ENCODE measurements at places on chromosomes 5 and 9.

DNA sequence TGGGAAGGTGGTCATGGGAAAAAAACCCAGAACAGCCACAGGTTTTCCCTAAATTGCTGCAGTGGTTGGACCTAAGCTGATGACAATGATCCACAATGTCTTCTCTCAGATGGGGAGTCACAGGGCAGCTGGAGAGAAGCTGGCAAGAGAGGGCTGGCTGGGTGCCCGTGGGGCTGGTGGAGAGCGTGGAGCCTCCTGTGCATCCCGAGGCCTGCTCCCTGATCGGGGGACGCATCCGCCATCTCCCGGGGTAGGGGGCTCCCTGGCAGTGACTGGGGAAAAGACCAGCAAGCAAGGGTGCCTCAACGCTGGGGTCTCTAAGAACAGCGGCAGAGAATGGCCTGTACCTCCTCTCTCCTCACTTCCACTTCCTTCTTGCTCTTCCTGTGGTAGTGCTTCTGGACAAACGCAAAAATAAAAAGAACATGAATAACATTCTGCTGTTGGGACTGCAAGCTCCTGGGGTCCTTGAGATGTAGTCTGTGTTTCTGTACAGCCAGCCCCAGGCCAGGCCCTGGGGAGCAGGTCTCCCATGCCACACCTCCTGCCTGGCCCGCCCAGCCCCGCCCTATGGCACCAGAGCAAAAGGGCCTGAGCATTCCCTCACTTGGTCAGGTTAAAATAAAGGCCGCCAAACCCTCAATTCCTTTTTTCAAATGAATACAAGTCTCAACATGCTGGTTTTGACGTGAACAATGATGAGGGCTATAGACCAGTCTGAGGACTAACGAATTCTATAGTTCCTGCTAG, 7.0 kb upstream of the MRNIP start:
- no peak for DNase-seq

DNA sequence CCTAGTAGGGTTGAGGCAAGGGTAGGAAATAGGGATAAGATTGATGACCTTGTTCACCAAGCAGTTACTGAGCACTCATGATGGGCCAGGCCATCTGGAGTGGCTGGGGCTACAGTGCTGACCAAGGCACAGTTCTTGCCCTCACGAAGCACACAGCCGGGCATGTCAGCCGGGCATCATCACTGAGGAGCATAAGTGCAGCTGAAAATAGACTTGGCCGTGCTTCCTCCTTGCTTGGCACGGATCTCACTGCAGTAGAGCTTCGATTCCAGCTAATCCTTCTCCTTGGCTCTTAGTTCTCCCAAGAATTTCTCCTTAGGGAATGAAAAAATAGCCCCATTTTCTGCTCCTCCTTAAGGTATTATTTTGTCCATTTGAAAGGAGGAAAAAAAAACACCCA, 116.6 kb downstream of the NMUR2 start:
- DNase-seq: no peak

GRCh38 chr9:14889451-14889850, 20.8 kb downstream of the FREM1 start:
- DNase-seq: no peak

- DNase-seq: no peak
These were observed 108.6 kb downstream of the PHF2 start for GRCh38 chr9:93684806-93685543.

DNA sequence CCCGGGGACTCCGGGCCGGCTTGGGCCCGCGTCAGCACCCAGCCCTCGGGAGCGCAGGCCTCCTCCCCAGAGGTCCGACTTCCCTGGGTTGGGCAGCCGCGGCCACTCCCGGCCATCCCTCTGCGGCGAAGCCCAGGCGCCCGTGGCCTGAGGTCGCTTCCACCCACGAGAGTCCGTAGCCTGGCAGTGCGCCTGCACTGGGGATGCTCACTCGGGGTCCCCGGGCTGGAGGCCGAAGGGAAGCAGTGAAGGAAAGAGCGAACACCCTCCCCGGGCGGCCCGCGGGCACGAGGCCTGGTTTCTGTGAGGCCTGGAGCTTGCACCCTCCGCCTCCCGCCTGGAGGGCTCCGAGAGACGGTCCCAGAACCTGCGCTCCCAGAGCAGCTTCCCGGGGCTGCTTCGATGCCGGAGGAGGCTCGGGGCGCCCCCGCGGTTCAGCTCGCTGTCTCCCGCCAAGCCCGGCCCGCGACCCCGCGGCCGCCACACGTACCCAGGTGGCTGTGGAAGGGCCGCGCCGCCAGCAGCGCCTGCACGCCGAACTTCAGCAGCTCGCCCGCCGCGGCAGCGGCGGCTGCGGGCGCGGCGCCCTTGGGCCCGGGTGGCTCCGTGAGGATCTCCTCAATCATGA, 607 bp downstream of the BARX1 start:
- DNase-seq: peak; percentile 21

DNA sequence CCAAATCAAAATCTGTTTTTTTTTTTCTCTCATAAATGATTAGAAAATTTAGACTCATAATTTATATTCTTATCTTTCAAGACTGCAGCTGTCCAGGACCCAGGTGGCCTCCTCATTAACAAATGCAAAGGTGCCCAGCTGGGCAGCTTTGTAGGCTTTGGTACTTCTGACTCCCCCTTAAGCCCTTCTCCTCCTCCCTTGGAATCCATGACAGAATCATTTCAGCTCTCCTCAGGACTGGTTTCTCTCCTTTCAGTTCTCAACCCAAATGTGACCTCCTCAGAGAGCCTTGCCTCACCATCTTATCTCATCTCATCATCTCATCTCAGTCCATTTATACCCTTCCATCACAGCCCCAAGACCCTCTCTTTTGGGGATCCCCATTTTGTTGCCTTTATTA, 221.7 kb downstream of the KIAA0825 start:
- DNase-seq: no peak

DNA sequence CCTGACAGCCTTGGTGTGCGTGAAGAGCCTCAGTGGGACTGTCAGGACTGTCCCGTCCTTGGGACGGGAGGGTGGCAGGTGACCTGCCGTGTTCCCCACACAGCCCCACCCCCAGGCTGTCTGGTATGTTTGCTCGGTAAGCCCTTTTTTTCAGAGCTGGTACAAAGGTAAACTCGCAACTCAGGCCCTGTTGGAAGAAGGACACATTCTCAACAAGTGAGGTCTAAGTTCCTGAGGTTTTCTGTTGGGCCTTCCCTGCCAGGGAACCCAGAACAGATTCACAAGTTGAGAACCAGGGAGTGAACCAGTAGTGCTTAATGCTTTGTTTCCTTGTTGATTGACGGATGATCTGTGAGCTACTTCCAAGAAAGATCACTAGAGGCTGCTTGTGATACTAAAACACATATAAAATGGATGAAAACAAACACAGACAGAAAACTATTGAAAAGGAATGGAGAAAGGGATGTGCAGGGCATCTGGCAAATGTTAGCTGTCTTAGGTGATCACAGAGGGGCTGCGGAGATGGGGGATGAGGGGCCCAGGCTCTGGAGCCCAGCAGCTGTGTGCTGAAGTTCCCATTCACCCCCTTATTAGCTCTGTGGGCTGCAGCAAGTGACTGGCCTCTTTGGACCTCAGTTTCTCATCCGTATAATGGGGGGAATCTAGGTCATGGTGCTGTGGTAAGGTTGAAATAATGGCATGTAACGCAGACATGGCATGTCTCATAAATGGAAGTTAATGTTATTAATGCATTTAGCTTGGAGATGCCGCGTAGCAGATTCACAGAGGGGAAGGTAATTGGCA, 2.7 kb downstream of the NDST1 start:
- no peak for DNase-seq

DNA sequence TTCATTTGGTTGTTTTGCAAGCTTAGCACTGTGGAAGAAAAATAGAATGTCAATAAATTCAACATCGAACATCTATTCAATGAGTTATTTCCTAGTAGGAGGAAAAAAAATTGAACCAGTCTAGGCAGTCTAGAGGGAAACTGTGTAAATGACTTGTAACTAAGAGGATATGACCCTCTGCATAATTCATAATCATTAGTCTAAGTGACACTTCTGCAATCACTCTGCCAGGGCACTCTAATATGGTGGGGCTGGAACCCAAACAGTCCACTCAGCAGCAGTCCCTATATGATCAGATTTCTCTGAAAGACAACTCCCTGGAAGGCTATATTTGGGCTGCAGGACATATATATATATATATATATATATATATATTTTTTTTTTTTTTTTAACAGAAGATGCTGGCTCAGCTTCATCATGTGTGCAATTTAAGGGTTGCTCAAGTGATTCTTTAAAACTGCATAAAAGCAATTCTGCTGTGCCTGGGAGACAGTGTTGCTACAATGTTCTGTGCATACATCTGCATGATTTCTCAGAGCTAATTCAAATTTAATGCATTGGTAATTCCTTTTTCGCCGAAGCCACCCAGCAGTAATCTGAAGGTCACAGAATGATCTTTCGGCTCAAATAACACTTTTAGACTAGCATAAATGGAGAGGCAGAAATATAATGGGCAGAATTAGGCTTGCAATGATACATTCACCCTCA, 482.1 kb upstream of the ZNF608 start:
- DNase-seq: no peak

DNA sequence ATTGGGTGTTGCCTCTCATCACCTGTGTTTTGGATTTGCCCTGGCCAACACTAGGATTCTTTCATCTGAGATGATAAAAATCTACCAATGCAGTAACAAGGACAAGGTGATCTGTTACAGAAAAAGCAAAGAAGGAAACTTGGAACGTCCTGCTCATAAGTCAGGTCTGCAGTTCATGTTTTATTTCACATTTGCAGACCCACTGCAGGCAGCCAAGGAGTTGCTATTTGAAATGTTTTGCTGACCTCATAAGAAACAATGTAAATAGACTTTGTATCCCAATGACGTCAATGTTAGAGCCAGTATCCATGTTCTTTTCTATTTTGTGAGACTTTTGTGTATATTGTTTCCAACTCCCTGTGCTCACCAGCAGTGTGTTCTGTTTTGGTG, 312.9 kb downstream of the DEPDC1B start:
- DNase-seq: no peak

DNA sequence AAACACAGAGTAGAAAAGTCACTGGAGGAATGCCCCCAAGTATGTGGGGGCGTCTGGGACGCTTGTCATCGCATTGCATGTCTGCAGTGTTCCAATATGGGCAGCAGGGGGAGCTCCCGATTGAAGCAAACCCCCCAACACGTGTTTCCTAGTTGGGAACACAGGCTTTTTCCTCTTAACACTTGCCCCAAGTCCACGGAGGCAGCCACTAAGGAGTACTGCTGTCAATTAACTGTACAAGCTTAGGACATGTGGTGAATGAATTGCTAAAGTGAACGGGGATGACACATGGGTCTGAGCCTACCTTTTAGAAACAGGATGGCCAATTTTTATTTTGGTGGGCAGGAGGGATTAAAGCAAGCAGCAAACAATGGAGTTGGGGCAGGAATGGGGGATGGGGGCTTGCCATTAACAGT, 2.2 kb downstream of the GABRB2 start:
- DNase-seq: peak; percentile 68

DNA sequence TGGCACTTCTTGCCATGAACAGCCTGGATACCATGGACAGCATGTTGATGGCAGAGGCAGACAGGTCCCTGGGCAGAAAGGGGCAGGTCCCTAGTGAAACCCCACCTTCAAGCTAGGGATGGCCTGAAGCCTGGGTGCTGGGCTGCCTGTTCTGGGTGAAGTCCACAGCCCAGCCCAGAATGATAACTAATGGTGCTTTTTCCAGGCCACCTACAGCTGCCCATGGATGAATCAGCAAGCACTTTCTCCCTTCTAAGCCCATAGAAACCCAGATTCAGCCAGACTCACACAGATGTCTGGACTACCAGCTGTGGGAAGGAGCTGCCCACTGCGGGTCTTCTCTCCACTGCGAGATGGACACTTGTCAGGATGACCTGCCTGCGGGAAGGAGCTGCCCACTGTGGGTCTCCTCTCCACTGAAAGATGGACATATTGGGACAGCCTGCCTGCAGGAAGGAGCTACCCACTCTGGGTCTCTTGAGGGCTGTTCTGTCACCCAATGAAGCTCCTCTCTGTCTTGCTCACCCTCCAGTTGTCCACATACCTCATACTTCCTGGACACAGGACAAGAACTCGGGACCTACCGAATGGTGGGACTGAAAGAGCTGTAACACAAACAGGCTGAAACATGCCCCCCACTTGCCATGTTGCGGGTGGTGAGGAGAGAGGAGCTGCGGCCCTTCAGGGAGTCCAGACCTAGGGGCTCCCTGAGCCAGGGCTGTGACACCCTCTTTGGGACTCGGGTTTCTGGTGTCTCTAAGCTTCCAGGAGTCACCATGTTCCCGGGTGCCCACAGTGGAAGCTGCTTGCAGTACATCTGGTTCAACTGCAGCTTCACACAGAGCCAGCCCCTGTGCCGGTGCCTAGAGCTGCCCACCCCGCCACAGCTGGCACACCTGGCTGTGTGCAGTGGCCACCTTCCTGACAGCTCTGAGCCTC, 60.7 kb upstream of the SYNPO start:
- no peak for DNase-seq

- DNase-seq: no peak
These were observed 184.8 kb upstream of the CD180 start for GRCh38 chr5:67381236-67381880.

GRCh38 chr5:143638654-143639053, 173.3 kb upstream of the HMHB1 start:
- DNase-seq: no peak

GRCh38 chr5:177402271-177403043, 2.0 kb upstream of the PFN3 start:
- peak; percentile 85 for DNase-seq

GRCh38 chr5:93053825-93054224, 527.2 kb downstream of the NR2F1-AS1 start:
- no peak for DNase-seq

GRCh38 chr5:168447808-168448207, 38.5 kb upstream of the RARS1 start:
- DNase-seq: no peak

GRCh38 chr5:38286002-38286401, 27.6 kb downstream of the EGFLAM start:
- DNase-seq: no peak

GRCh38 chr9:76716085-76716672, 48.1 kb upstream of the PCA3 start:
- no peak for DNase-seq

- no peak for DNase-seq
These were observed 8.9 kb downstream of the IRF1 start for GRCh38 chr5:132481596-132482211.

DNA sequence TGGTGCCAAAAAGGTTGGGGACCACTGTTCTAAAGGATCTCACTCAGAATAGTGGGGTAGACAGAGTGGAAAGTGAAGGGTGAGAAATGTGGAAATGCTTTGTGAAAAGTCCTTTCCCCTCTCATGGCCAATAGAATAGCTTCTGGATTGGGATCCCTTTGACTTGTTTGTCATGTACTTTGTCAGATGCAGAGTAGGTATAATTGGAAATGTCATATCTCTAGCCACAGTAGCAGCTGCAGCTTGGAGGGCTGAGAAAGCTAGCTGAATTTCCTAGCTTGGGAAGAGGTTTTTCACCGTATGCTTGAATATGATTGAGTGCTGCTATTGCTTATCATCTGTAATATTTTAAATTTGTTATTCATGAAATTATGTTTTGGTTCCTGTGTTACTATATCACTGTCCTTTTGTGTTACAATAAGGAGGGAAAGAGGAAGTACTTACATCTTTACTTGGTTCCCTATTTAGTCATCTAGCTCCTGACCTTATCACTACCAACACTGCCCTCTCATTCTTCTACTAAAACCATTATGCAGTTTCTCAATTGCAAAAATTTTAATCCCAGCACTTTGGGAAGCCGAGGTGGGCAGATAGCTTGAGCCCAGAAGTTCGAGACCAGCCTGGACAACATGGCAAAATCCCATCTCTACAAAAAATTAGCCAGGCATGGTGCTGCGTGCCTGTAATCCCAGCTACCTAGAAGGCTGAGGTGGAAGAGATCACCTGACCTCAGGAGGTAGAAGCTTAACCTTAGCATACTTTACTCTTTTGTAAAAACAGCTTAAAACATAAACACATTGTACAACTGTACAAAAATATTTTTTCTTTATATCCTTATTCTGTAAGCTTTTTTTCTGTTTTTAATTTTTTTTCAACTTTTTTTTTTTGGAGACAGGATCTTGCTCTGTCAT, 12.4 kb downstream of the SLC30A5 start:
- no peak for DNase-seq
